Heart right ventricle (tissue), 16 donors: ENCODE measurements at places on chromosomes 3 and 15. TPM values are rescaled to one million over a fixed set of nuclear protein-coding genes. Genes with fewer than 3 reads are reported as not detected.

The OR5K2 gene
- not detected for total RNA-seq

The MAGI1 gene
- 53.4 TPM for total RNA-seq

The NR1I2 gene
- total RNA-seq = 0.25 TPM

The HCN4 gene
- total RNA-seq = 16.5 TPM

The U2SURP gene
- 41.6 TPM for total RNA-seq

The CPLX3 gene
- total RNA-seq = 6.1 TPM

The BNIP2 gene
- total RNA-seq = 80.0 TPM

The FHIT gene
- total RNA-seq = 23.0 TPM

GRCh38 chr15:42069496-42070278 lies 24.7 kb downstream of the PLA2G4D start:
- H3K27me3 ChIP-seq = no peaks in the 10 kb centered on the region
- peaks cover 5% of the 10 kb centered on the region for H3K4me1 ChIP-seq
- no peak overlapping the region for H3K4me3 ChIP-seq
- no peak for DNase-seq
- no peak overlapping the region for H3K27ac ChIP-seq

DNA sequence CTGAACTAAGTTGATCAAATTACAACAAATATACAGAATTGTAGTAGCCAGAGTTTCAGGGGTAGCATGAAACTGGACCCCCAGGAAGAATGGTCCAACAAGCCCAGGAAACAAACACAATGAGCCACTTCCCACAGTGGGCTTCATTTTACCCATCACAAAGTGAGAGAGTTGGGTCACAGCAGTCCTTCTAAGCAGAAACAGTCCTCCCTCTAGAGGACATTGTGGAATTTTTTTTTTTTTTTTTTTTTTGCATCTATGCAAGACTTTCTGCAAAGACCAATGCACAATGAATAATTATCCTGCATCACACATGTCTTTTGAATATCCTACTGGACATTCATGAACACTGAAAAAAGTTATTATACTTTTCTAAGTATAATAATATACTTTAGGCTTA lies 73.8 kb upstream of the ATP13A5 start:
- no peaks in the 10 kb centered on the region for H3K36me3 ChIP-seq
- H3K4me1 ChIP-seq = no peaks in the 10 kb centered on the region
- H3K27me3 ChIP-seq = no peaks in the 10 kb centered on the region
- H3K4me3 ChIP-seq = no peak overlapping the region

GRCh38 chr3:132368962-132369361 lies 48.3 kb upstream of the DNAJC13 start:
- no peak for DNase-seq
- no peaks in the 10 kb centered on the region for H3K4me1 ChIP-seq
- H3K27ac ChIP-seq = no peak overlapping the region
- H3K27me3 ChIP-seq = no peaks in the 10 kb centered on the region
- no peak overlapping the region for H3K4me3 ChIP-seq

- no peaks in the 10 kb centered on the region for H3K4me1 ChIP-seq
- H3K36me3 ChIP-seq = no peaks in the 10 kb centered on the region
- no peak overlapping the region for H3K27ac ChIP-seq
Measured at GRCh38 chr3:189584645-189585044, 46.5 kb upstream of the TP63 start.

- H3K36me3 ChIP-seq = no peaks in the 10 kb centered on the region
- H3K27ac ChIP-seq = no peak overlapping the region
- H3K27me3 ChIP-seq = no peaks in the 10 kb centered on the region
- DNase-seq = no peak
- H3K4me1 ChIP-seq = no peaks in the 10 kb centered on the region
Measured at GRCh38 chr3:190432216-190432615, 17.5 kb downstream of the TMEM207 start.

DNA sequence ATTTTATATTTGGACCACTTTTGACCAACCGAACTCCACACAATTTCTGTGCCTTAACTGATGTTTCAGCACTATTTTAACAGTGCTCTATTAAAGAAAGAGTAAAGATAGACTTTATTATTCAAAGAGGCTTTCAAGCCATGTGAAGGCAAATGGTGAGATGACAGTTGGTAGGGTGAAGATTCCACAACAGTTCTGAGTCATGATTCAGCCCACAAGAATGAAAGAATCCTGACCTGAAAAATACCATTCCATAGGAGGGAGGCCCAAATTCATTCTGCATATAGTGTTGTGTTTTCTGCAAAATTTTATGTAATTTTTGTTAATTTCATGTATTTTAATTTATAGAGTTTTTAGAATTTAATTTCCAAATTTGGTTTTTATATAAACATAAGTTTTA lies 135.6 kb upstream of the STAC start:
- H3K27me3 ChIP-seq = no peaks in the 10 kb centered on the region
- no peak overlapping the region for H3K27ac ChIP-seq
- no peaks in the 10 kb centered on the region for H3K36me3 ChIP-seq
- DNase-seq = no peak
- H3K4me3 ChIP-seq = no peak overlapping the region

DNA sequence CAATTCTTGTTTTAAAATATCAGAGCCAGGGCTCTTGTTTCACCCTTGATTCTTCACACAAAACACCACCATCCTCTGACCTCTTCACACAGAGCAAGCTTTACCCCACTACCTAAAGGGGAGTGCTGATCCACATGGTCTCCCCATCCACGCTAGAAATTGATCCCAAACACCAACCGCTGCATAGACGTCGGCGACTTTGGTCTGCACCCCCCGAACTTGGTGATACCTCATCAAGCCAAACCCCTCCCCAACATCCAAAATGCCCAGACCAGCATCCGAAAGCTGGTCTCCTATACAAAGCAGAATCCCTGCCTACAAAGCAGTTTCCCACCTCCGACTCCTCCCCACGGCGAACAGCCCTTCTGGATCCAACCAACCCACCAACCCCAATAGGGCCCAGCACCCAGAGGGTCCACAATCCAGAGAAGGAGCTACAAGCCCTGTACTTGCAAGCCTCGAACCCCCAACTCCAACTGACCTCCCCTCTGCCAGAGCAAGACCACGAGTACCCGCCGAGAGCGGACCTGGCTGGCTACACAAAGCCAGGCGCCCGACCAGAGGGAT lies 25.8 kb upstream of the MTHFS start:
- H3K27ac ChIP-seq = peak overlapping the region; percentile 98
- peaks cover 28% of the 10 kb centered on the region for H3K36me3 ChIP-seq
- DNase-seq = no peak
- peaks cover 16% of the 10 kb centered on the region for H3K4me1 ChIP-seq
- no peaks in the 10 kb centered on the region for H3K27me3 ChIP-seq
- peak overlapping the region; percentile 86 for H3K4me3 ChIP-seq

GRCh38 chr3:21902956-21903355 lies 151.9 kb upstream of the ZNF385D start:
- H3K4me3 ChIP-seq = no peak overlapping the region
- no peak for DNase-seq
- no peaks in the 10 kb centered on the region for H3K4me1 ChIP-seq
- H3K27ac ChIP-seq = no peak overlapping the region
- H3K27me3 ChIP-seq = no peaks in the 10 kb centered on the region

DNA sequence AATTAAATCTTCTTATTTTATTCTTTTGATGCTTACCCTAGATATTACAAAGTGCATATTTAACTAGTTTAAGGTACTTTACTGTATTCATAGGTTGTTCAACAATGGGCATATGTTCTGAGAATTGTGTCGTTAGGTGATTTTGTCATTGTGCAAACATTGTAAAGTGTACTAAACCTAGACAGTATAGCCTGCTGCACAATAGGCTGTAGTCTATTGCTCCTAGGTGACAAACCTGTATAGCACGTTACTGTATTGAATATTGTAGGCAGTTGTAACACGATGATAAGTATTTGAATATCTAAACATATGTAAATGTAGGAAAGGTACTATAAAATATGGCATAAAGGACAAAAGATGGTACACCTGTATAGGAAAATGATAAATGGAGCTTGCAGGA lies 100.7 kb downstream of the CACNA2D3 start:
- no peak overlapping the region for H3K27ac ChIP-seq
- no peak overlapping the region for H3K4me3 ChIP-seq
- no peaks in the 10 kb centered on the region for H3K4me1 ChIP-seq
- H3K27me3 ChIP-seq = no peaks in the 10 kb centered on the region
- DNase-seq = no peak

DNA sequence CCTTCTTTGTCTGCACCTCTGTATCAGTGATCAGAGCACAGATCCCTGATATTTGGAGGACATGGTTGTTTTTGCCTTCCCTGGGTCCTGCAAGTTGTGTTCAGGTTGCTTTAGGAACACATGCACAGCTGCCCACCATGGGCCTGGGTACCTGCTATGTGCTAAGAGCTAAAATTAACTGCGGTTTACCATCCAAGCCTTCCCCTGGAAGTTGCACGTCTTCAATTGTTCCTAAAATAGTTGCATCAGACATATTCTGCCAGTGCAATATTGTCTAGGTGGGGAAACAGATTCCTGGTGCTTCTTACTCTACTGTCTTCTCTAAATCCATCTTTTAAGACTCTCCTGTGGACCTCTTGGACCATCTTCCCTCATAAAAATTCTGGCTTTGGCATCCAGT lies 80.9 kb downstream of the PDE8A start:
- H3K36me3 ChIP-seq = no peaks in the 10 kb centered on the region
- no peak for DNase-seq
- H3K4me1 ChIP-seq = peaks cover 16% of the 10 kb centered on the region
- no peak overlapping the region for H3K27ac ChIP-seq
- no peaks in the 10 kb centered on the region for H3K27me3 ChIP-seq
- H3K4me3 ChIP-seq = no peak overlapping the region

DNA sequence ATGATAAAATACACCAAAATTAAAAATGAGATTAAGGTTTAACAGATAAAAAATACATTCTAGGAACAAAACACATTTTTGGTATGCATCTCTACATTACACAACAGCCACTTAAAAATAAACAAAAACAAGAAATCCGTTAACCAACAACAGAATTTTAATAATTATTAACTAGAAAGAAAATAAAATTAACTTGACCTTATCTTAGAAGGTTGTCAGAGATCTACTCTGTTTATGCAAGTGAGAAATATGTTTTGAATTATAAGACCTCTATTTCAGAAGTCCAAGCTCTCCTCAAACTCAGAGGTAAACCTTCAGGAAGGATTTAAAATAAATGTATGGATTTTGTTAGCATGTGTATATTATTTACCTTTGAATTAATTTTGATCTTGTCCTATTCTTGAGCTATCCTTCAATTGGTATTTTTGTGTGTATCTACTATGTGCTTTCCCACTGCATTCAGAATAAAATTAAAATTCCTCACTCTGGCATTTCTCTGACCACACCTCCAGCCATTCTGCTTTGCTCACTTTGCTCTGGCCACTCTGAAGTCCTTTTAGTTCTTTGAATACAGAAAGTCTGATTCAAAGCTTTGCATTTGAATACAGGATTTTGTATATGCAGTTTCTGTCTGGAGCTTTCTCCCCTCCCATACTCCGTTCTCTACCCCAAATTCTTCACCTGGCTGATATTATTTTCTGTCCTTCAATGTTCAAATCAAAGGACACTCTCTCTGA lies 352.0 kb downstream of the ZBTB20 start:
- DNase-seq = no peak
- H3K4me3 ChIP-seq = no peak overlapping the region
- H3K27me3 ChIP-seq = no peaks in the 10 kb centered on the region
- no peak overlapping the region for H3K27ac ChIP-seq

DNA sequence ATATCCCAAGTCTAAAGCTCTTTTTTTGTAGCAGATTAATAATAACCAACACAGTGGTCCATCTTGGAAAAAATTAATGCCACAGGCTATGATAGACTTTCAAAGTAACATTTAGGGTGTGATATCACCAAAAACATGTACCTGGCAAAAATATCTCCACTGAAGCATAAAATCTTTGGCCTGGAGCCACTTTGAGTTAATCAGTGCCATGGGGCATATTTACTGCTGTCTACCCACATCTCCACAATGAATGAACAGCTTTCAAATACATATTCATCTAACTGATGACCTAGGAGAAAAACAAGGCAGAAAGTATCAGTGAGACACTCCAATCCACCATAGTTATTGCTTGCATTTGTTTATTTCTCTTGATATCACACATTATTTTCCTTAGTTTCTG lies 296.0 kb upstream of the MDFIC2 start:
- no peak overlapping the region for H3K4me3 ChIP-seq
- H3K27me3 ChIP-seq = no peaks in the 10 kb centered on the region
- no peak for DNase-seq
- H3K4me1 ChIP-seq = no peaks in the 10 kb centered on the region

- H3K36me3 ChIP-seq = no peaks in the 10 kb centered on the region
- DNase-seq = no peak
Measured at GRCh38 chr3:48268381-48268935, 27.6 kb downstream of the ZNF589 start.

- H3K4me3 ChIP-seq = no peak overlapping the region
- peaks cover 22% of the 10 kb centered on the region for H3K4me1 ChIP-seq
- no peaks in the 10 kb centered on the region for H3K36me3 ChIP-seq
- peaks cover 2% of the 10 kb centered on the region for H3K27me3 ChIP-seq
- DNase-seq = no peak
- no peak overlapping the region for H3K27ac ChIP-seq
Measured at GRCh38 chr15:96043591-96044171, 286.8 kb upstream of the NR2F2 start.

GRCh38 chr3:7000501-7000900 lies 139.6 kb downstream of the GRM7 start:
- no peaks in the 10 kb centered on the region for H3K27me3 ChIP-seq
- H3K27ac ChIP-seq = no peak overlapping the region
- H3K4me3 ChIP-seq = no peak overlapping the region
- no peaks in the 10 kb centered on the region for H3K36me3 ChIP-seq
- no peak for DNase-seq
- no peaks in the 10 kb centered on the region for H3K4me1 ChIP-seq

GRCh38 chr3:71512000-71512399 lies 71.5 kb downstream of the FOXP1 start:
- no peaks in the 10 kb centered on the region for H3K4me1 ChIP-seq
- no peak for DNase-seq
- H3K27ac ChIP-seq = no peak overlapping the region
- H3K27me3 ChIP-seq = no peaks in the 10 kb centered on the region
- H3K36me3 ChIP-seq = no peaks in the 10 kb centered on the region
- no peak overlapping the region for H3K4me3 ChIP-seq

GRCh38 chr3:29478611-29479010 lies 197.7 kb downstream of the RBMS3 start:
- peaks cover 12% of the 10 kb centered on the region for H3K4me1 ChIP-seq
- no peak for DNase-seq
- no peaks in the 10 kb centered on the region for H3K36me3 ChIP-seq
- no peaks in the 10 kb centered on the region for H3K27me3 ChIP-seq

DNA sequence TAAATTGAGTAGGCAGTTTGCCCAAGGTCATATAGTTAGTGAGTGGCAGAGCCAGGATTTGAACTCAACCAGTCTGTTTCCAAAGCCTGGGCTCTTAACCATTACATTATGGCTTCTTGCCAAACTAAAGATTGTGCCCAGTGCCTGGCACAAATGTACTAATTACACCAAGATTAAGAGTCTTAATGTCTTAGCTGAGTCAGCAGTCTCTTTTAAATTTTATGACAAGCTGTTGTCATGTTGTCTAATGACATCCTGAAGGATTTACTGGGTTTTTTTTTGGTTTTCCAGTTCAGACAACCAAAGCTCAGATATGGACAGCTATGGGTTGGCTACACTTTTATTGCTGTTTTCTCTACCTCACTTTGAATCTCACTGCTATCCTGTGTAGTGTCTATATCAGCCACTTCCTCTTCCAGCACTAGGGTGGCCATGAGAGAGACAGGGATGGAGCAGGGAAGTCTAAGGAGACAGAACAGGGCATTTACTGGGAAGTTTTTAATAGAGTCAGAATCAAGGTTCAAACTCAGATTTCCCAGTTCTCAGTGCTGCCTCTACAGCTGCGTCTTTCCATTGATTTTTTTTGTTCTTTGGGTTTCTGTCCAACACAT lies 10.5 kb downstream of the FBXL2 start:
- no peaks in the 10 kb centered on the region for H3K36me3 ChIP-seq
- H3K27ac ChIP-seq = no peak overlapping the region
- no peak for DNase-seq
- H3K4me3 ChIP-seq = no peak overlapping the region
- no peaks in the 10 kb centered on the region for H3K27me3 ChIP-seq
- H3K4me1 ChIP-seq = no peaks in the 10 kb centered on the region
